ENCODE measurements at places on chromosomes 2 and 18.
A peak's percentile ranks its signal among the peaks of the same experiment; 100 is the strongest.

DNA sequence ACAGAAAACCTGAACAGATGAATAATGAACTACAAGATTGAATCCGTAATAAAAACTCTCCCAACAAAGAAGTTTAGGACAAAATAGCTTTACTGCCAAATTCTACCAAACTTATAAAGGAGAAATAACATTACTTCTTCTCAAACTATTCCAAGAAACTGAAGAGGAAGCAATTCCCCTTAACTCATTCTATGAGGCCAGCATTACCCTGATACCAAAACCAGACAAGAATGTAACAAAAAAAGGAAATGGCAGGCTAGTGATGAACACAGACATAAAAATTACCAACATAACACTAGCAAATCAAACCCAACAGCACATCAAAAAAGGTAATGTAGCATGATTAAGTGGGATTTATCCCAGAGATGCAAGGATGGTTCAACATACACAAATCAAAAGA is 213.7 kb upstream of the FOSL2 start:
- DNase-seq = no peak

DNA sequence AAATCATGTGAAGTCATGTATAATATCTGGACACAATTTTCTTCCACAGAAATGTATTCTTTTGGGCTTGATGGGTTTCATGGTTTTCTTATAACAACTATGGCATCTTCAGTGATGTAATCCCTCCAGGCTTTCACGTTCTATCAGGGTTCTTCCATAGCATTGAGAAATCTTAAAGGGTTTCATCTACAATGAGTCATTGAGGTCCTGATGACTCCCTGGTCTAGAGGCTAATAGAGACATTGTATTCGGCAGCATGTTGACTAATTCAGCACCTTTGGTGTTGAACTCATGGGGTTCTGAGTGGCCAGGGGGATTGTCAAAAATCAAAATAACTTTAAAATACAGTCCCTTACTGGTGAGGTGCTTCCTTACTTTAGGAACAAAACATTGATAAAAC is 614.0 kb upstream of the CRIM1 start:
- peak; percentile 1 for DNase-seq

DNA sequence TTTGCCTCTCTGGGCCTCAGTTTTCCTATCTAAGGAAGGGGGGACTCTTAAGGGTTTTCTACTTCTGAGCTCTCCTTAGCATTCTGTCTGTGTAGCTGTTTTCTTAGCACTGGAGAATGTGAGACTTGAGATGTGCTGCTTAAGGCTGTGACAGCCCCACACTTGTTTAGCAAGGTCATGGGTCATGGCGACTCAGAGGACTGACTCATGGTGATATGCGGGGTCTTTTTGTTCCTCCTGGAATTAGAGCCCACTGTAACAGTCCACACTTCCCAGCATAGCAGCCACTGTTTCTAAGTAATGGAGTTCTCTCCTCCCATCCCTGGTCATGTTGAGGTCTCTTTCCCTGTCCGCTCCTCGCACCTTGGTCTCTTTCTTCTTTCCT is 4.1 kb upstream of the LPIN1 start:
- no peak for DNase-seq

DNA sequence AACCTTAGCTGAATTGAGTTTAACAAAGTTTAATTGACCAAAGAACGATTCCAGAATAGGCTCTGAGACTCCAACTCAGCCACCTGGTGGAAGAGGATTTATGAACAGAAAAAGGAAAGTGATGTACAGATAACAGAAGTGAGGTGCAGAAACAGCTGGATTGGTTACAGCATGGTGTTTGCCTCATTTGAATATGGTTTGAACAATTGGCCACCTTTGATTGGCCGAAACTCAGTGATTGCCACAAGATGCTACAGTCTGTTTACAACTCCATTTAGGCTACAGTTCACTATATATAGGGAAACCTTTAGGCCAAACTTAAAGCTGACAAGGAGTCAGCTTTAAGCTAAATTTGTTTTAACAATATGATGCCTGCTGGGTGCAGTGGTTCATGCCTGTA is 28.1 kb upstream of the SLC35G4 start:
- DNase-seq = no peak

DNA sequence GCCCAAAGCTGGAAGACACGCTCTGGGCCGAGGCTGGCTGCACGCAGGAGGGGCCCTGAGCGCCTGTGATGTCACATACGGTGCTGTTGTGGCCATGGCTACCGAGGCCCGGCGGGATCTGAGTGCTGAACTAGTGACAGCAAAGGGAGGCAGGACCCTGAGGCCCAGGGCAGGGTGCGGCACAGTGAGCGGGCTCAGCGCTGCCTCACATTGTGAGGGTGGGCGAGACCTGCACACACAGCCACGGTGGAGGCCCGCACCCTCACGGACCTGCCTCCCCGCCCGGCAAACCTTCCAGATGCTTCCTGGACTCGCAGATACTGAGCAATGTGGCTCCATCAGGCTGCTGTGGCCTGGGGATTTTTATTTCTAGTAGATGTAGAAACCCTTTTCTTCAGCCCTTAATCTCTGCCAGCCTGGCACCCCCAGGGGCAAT is 133.8 kb upstream of the CTDP1 start:
- no peak for DNase-seq

DNA sequence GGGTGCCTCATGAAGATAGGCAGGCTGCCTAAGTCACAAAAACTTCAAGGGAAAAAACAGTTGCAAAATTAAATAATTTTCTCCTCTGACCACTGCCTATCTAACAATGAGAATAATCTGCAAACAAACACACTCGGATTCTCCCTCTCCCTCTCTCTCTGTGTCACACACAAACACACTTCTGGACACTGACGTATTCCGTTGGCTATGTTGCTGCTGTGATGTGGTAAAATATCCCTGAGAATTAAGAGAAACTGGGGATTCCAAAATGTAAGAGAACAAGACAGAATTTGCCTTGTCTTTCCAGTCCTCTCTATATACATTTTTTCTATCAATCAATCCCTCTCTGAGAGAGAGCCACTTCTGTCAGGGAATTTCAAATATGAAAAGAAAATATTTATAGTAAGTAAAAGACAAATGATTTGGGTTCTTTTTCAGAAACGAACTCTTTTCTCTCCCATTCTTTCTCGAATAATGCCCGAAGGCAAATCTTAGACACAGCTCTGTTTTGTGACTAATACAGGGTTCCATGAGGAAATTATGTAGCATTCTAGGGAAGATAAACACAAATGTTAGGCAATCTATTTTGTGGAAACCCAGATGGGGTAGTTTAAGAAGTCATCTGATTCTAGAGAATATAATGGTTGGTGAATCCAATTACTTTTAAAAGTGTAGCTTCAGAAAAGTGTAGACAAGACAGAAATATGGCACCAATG is 310.3 kb upstream of the CYP26B1 start:
- DNase-seq = no peak

GRCh38 chr2:130288467-130289403 is 54.0 kb upstream of the IMP4 start:
- DNase-seq = no peak

- DNase-seq = peak; percentile 55
Observed at GRCh38 chr18:10230072-10230471, 224.4 kb upstream of the APCDD1 start.

DNA sequence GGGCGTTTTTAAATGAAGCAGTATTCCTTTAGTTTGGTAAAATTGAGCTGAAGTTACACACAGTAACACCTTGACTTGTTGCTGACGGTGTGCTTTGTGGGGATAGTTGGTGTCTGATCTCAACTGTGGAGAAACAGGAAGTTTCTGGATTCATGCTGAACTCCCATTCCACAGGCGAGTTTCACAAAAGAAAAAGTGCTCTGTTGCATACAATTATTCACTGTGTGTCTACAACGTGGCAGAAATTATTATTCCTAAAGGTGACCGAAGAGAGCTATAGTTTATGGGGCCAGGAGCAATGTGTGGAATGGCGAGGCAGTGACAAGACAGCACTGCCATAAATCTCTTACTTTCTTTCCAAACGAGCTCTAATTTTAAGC is 463 bp upstream of the CABYR start:
- DNase-seq = no peak

GRCh38 chr2:132566379-132566778 is 103.6 kb downstream of the LYPD1 start:
- no peak for DNase-seq

DNA sequence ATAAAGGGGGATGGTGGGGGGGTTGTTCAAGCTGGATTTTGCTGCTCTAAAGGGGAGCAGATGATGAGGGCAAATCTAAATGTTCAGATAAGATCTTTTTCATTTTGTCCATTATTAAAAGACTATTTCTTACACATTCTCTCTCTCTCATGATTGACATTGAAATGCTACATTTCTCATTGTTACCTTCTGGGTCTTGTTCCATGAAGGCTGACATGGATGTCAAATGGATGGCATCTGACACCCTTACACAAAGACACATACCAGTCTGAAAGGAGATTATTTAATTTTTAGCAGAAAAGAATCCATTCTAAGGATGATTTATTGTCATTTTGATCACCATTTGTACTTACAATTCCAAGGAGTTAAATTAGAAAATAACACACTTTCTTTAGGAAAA is 11.1 kb downstream of the FZD7 start:
- no peak for DNase-seq

DNA sequence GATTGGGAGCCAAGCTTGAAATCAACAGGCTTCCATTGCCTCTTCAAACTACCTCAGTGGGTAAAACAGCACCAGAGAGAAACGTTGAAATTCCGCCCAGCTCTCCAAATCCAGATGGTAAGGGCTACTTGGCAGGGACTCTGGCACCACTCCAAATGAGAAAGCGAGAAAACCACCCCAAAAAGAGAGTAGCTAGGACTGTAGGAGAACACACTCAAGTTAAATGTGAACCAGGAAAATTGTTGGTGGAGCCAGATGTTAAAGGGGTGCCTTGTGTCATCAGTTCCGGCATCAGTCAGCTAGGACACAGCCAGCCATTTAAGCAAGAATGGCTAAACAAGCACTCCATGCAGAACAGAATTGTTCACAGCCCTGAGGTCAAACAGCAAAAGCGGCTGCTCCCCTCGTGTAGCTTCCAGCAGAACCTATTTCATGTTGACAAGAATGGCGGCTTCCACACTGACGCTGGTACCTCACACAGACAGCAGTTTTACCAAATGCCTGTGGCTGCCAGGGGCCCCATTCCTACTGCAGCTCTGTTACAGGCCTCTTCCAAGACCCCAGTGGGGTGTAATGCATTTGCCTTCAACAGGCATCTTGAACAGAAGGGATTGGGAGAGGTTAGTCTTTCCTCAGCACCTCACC is 167.3 kb downstream of the ASXL3 start:
- DNase-seq = no peak

DNA sequence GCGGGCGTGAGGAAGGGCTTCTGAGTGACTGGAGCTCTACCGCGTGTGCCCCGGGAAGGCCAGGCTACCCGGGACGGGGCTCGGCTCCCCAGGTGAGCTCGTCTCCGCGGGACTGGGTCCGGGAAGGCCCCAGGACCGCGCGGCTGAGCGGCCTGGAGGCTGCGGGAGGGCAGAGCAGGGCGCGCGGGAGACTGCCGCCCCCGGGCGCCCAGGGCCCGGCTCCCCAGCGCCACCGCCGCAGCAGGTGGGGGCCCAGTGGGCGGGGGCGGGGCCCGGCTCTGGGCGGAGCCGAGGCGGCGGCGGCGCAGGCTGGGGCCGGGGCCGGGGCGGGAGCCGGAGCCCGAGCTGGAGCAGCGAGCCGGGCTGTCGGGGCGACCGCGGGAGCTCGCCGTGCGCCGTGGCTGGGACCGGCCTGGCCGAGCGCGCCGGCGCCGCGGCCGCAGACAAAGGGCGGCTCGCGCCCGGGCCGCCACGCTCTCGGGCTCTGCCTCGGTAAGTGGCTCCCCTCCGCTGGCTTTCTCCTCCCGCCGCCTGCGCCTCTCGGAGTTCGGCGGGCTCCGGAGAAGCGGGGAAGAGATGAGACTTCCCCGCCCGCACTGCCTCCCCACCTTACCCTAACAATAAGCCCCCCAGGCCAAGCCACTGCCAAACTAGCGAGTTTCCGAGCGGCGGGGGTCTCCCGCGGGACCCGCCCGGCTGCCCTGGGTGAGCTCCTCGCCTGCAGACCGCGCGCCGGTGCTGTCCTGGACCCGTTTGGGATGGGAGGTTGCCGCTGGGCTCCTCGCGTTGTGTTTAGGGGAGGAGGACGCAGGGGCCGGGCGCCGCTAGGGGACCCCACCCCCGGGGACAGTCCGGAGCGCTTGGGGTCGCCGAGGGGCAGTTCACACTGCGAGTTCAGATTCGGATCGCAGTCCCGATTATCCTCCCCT is at the start of gene MAPK4:
Gene MAPK4 (plus strand): TSS at position 336 of the 929 bp plus-strand sequence. CDS start 103,872 bp downstream, outside the sequence.
- no peak for DNase-seq

DNA sequence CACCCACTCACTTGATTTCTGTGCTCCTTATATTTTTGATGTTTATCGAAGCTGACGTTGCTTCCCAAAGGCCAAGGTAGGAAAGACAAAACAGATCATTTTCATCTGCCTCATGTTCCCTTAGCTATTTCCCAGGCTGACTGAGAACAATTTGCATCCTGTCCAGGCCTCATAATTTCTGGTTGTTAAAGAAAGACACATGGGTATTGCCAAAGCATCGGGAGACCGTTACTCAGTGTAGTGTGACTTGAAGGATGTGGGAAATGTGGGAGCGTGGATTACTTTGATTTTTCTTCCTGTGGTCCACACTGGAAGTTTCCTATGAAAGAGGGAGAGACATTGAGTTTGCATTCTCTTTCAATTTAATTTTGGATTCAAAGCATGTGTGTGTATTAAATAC is 204.6 kb downstream of the TRIB2 start:
- DNase-seq = no peak

GRCh38 chr2:129757915-129758783 is 221.3 kb upstream of the RAB6C start:
- no peak for DNase-seq

DNA sequence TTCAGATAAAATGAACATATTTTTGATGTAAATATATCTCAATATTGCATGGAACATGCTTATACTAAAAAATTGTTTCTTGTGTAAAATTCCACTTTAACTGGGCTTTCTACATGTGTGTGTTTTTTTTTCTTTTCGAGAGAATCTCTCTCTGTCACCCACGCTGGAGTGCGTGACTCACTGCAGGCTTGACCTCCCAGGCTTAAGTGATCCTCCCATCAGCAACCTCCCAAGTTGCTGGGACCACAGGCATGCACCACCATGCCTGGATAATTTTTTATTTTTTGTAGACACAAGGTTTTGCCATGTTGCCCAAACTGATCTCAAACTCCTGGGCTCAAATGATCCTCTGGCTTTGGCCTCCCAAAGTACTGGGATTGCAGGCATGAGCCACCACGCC is 254.6 kb downstream of the LOXHD1 start:
- DNase-seq = no peak
